ENCODE measurements at places on chromosomes 16 and 17. TPM values are rescaled to one million over a fixed set of nuclear protein-coding genes. Genes with fewer than 3 reads are reported as not detected.
A peak's percentile ranks its signal among the peaks of the same experiment; 100 is the strongest.

DNA sequence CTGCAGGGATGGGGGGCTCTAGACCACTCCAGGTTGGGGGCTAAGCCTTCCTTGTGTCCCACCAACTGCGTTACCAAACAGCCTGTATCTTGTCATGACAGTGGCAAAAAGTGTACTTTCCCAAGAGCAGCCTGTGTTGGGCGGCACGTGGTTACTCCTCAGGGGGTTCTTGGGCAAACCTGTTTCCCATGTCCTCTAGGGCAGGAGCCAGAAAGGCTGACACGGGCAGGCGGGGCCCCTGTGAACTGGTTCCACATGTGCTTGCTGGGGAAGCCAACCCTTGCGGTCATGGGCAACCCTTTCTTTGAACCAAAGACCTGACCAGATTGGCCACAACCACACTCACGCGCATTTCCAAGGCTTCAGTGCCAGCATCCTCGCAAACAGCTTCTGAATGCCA is 228.5 kb downstream of the RBFOX3 start:
- no peak for DNase-seq

TRPV3 gene
- total RNA-seq, result 2.5 TPM

GRCh38 chr17:57881143-57881542 is 31.3 kb upstream of the MRPS23 start:
- no peak for DNase-seq

- peak; percentile 48 for DNase-seq
These were observed 3.9 kb downstream of the HS3ST3A1 start for GRCh38 chr17:13597723-13598347.

GRCh38 chr16:2465653-2466415 is 5.3 kb upstream of the NTN3 start:
- DNase-seq, result peak; percentile 78

- no peak for DNase-seq
These were observed 6.2 kb upstream of the IRF8 start for GRCh38 chr16:85892760-85893159.

GRCh38 chr16:49581630-49582298 is 208.2 kb downstream of the C16orf78 start:
- no peak for DNase-seq

TBC1D3C gene
- 0.03 TPM for total RNA-seq

DNA sequence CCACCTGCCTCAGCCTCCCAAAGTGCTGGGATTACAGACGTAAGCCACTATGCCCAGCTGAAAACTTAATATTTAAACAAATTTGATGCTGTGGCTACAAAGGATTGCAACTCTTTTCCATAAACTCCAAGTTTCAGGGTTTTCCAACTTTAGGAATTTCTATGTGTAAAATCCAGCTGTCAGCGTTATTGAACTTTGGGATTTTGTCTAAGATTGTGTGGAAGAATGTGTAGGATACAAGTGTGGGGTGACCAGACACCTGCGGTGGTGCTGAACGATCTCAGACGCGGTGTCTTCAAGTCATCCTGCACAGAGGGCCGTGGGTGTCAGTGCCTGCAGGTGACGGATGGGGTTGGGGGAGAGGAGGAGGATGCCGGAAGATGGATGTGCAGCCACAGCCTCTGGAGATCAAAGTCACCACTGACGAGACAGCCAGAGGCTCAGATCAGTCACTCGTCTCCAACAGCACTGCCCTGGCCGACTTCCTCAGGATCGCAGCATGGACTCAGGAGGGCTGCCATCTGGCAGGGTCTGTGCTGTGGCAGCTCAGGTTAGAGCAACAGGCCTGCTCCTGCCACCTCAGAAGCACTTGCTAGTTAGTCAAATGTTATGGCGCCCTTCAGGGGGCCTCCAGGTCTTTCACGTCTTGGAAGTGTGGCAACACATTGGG is 13.0 kb downstream of the ACSF3 start:
- no peak for DNase-seq

DNA sequence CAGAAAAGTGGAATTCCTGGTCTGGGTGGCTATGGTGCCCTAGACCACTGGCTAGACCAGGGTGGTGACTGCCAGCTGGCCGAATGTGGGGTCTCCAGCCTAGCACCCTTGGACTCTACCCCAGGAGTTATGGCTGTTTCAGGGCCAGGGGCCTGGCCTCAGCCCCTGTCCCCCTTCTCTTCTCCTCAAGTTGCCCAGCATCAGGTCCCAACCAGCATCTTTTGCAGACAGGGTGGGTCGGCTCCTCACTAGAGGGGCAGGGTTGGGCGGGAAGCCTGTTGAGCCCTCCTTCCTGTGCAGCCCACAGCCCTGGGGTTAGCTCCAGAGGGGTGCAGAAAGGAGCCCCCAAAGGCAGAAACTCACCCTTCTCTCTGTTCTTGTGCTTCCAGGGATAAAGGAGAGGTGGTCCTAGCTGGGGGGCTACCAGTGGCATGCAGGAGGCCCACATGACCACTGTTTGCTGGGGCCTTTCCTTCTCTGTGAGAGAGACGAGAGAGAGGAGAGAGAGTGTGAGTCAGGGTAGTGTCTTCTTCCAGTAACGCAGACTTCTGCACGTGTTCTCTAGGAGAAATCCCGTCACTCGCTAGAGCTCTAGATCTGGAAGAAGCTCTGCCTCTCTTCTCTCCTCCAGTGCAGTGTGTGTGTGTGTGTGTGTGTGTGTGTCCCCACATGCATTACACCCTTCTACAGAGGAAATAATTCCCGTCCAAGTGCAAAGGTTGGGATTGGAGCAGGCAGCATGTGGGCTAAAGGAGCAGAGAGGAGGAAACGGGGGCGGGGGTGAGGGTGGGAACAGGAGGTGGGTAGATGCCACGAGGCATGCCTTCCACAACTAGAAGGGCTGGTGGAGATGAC is 209.4 kb downstream of the SEC14L1 start:
- DNase-seq, result peak; percentile 33

DNA sequence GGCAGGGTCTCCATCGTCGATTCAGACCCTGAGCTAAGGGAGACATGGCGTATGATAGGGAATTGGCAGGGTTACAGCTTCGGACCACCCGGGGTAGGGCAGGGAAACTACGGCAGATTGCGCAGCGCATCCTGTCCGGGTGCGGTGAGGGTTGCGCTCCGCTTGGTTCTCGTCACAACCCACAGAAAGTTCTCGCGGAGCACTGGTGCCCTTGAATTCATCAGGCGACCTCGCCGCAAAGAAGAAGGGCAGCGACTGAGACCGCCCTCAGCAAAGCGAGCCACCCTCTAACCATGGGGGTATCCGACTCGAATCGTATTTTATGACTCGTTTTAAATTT is 1.2 kb downstream of the HS3ST3B1 start:
- DNase-seq, result peak; percentile 58

KCTD19 gene
- total RNA-seq, result 0.89 TPM

DNA sequence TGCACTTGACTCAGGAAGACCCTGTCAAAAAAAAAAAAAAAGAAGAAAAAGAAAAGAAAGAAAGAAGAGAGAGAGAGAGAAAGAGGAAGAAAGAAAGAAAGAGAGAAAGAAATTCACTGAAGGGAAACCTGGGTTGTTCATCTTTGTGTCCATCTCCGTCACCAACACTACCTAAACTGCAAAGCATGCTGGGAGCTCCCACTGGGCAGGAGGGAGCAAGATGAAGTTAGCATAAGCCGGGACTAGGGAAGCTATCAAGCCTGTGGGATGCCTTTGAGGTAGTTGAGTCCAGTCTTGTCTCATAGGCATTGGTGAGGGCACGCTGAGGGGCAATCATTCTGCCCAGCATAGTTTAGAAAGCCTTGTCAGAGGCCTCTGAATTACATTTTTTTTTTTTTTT is 7.6 kb upstream of the CBFB start:
- peak; percentile 17 for DNase-seq

NPIPA3 gene
- total RNA-seq, result 0.70 TPM

DNA sequence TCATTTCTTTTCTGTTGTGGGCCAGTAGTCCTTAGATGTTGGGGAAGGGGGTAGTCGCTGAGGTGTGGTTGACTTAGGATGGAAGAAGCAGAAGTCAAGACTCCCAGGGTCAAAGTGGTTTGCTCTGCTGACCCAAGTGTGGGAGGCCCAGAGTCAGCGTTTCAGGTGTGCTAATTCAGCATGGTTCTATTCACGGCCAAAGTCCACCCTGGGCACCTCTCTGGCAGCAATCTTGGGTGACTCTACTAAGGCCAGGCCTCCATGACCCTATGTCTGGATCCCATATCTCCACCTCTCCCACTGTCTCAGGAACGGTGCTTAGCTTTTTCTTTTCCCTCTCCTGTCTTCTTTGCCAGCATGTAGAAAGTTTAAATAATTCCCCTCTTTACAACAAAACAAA is 32.9 kb downstream of the MAPT start:
- DNase-seq, result no peak

- DNase-seq, result peak; percentile 80
These were observed 18.2 kb upstream of the NXPH3 start for GRCh38 chr17:49557312-49558024.

DNA sequence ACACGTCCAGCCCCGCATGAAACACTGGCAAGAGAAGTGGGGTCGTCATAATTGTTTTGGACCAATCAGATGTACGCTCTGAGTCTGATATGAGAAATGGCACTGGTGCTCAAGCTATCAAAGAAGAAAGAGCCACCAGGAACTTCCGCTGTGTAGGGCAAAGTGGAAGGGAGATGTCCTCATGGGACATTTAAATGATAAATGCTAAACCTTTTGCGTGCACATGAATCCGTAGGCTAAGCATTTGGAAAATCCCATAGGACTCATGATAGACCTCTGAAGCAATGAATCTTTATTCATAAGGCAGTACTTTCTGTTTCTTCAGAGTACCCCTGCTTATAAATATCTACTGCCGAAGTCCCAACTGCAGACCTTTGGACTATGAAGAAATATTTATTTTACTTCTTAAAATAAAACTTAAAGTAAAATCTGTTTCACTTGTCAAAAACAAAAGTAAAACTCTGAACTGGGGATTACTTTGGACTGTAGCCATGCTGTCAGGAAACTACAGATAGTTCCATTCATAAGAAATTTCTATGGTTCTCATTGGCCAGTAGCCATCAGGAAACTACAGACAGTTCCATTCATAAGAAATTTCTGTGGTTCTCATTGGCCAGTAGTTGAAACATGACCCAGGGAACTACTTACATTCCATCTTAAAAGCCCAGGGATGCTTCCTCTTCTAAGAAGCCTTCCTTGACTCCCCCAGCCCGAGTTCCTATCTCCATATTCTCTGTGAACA is 335.1 kb downstream of the HS3ST4 start:
- no peak for DNase-seq

DNA sequence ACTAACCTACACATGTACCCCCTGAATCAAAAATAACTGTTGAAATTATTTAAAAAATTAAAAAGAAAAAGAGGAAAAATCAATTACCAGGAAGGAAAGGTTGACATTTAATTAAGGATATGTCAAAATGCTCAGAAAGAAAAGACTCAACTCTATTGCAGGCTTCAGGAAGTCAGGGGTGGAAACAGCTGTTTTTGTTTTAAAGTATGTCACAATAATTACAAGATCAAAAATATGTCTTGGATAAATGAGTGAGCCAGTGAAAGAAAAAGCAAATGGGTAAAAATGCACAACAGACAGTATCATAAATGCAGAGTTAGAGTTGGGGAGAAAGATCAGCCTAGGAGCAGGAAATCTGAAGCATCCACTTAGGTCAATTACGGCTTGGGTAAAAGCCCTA is 146.0 kb downstream of the CDH11 start:
- DNase-seq, result no peak

TNRC6A gene
- 37.3 TPM for total RNA-seq

DNA sequence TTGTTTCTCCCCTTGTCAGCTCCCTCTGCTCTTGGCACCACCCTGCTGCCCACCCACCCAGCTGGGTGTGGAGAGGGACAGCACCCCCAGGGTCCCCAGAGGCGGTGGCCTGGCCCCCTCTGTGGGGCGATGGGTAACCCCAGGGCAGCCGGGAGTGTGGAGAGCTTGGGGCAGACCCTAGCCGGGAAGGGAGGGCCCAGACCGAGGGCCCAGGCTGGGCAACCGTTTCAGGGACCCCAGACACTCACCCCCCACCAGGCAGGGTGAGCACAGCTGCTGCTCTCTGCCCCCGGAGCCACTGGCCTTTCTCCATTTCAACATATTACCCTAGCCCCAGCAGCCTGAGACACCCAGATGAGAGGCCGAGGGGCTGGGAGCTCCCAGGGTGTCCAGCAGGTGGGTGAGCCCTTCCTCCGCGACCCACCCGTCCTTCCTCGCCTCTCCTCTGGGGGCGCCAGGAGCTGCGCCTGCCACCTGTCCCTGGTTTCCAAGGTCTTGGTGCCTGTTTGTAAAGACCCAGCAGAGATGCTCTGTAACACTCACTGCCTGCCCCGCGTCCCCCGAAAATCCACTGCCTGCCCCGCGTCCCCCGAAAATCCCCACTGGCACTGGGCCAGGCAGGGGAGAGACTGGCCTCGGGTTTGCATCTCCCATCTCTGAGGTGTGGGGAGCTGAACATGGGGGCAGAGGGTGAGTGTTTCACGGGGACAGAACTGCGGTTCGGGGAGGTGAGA is 45.4 kb downstream of the BAHCC1 start:
- peak; percentile 99 for DNase-seq

- no peak for DNase-seq
These were observed 326.0 kb upstream of the C16orf82 start for GRCh38 chr16:26740771-26741170.

DNA sequence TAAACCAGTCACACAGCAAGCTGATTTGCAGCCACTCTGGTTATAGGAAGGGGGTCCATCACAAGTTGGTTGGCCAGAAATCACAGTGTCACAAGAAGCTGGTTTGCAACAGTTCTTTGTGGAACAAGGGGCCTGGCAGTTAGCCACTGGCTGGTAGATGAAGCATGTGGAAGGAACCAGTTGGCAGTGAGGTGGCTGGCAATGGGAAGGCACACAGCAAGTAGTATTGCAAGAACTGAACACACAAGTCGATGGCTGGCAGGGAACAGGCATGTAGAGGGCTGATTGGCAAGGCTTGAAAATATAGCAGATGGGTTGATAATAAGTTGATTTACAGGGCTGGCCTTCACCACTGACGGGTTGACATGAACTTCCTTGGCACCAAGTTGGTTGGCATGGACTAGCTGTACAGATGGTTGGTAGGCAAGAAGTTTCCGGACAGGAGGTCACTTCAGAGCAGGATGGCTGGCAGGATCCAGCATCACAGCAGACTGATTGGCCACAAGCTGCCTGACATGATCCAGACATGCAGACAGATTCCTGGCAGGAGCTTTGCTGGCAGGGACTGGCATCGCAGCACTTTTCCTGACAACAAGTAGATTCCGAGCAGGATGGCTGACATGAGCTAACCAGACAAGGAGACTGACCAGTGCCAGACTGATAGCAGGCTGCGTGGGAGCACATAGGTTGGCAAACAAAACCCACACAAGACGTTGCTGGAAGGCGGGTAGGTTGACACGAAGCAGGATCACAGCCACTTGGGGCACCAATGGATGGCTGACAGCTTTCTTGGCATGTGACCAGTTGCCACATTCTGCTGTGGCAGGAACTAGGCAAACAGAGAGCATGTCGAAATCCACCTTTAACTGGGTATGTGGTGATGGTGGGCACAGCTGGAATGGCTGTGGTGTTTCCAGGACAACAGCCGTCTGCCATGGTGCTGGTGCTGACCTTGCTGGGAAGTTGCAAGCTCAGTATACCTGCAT is at the start of gene KRTAP29-1:
Gene KRTAP29-1 (minus strand): TSS at position 936 of the 986 bp plus-strand sequence. CDS start 0 bp downstream, at position 936.
- no peak for DNase-seq

DPEP3 gene
- total RNA-seq, result 0.03 TPM

- DNase-seq, result peak; percentile 44
These were observed 114.5 kb upstream of the CHMP6 start for GRCh38 chr17:80876950-80877728.

SOX15 gene
- 44.0 TPM for total RNA-seq

NR1D1 gene
- 3.4 TPM for total RNA-seq

CDH11 gene
- total RNA-seq, result 12.9 TPM

GPS2 gene
- 60.2 TPM for total RNA-seq

Measured in H7 (cell line).